ENCODE measurements at places on chromosomes 2 and 18.

GRCh38 chr2:27211943-27212625 lies at the start of the genes ATRAID and SLC5A6:
ATRAID (plus strand) TSS chr2:27212041; CDS start chr2:27212369, 328 bp downstream.
SLC5A6 (minus strand) TSS chr2:27212268; CDS start chr2:27207650, 4,618 bp downstream.
- peak; percentile 88 for DNase-seq

DNA sequence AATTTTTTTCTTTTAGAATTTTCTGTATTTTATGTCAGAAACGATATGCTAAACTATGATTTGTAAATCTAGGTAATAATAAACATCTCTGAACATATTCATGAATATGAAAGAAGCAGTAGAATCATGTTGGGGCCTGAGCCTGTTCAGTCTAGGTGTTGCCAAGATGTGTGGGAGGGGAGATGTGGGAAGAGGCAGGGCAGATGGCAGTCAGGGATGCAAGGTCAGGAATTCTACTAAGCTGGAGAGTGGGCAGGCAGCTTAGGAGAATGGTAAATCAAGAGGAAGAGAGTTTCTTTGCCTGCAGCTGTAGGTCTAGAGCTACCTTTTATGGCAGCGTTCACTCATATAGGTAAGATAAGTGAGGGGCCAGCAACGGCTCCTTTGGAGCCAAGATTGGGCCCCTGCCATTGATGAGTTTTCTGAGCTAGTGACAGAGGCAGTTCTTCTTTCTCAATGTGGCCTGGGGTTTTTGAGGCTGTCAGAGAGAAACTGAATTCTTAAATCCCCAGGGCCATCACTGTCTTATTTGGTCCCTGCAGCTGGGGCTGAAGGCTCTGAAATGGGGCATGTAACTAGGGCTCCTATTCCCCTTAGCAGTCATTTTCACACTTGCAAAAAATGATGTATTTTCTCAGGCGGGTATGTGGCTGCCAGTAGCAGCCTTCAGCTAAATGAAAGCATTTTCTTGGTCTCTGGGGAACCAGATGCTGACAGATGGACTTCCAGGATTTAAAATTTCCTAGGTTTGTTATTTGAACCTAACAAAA lies 232.8 kb downstream of the PIK3C3 start:
- DNase-seq = peak; percentile 45

DNA sequence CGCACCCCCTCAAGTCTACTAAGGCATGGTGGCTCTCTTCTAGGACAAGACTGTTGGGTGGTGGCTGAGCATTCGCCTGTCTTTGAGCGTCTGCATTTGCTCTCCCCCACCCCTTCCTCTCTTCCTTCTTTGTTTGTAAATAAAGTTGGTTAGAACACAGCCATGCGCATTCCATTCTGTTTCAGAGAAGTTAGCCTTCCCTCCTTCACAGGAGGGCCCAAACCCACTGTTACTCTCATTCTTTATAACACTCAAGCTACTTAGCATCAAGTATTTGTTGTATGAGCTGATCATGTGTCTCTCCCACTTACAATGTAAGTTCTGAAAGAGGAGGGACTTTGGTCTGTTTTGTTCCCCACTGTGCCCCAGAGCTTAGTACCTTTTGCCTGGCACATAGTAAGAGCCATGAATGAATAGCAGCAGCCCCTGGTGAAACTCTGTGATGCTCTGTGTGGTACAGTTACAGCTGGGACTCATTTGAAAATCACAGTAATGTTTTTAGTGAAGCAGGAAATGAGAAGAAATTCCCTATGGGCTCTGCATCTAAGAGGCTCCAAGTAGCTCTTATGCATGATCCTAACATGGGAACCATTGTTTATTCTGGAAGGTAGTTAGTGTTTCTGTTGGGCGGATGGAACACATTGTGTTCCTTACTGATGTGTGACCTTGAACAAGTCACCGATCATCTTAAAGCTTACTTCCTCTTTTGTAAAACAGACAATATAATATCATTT lies 7.7 kb downstream of the MGAT5 start:
- peak; percentile 62 for DNase-seq

DNA sequence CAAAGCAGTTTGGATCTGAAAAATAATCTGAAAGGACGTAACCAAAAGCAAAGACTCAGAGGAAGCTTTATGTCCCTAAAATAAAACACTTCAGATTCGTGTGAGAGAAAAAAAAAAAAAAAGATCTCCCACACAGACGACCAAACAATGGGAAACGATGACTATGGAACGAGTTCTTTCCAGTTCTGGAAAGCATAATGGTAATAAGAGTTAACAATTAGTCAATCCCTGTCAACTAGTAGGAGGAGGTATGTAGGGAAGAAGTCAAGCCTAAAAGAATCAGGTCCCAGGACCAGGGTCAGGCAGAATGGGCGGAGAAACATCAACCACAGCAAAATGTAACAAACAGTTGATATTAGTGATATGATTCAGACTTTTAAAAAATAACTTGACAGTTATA lies 170.3 kb upstream of the SETBP1 start:
- DNase-seq = no peak

GRCh38 chr2:239268549-239268948 lies 132.3 kb downstream of the HDAC4 start:
- no peak for DNase-seq

GRCh38 chr2:204024503-204024902 lies 87.9 kb downstream of the ICOS start:
- peak; percentile 37 for DNase-seq

DNA sequence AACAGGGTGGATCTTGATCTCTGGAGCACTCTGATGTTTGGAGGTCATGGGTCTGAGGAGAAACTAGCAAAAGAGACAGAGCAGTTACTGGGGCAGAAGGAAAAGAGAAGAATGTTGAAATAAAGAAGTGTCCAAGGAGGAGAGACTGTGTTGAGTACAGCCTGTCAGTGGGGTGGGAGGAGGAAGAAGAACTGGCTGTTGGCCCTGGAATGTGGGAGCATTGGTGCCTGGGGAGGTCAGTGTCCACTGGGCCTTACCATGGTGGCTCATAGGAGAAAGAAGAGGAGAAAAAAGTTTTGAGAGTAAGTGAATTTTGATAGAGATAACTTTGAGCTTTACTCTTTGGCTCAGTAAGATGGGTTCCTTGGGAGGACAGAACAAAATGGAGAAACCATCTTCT lies 499.0 kb downstream of the TXNL1 start:
- peak; percentile 45 for DNase-seq

- no peak for DNase-seq
Observed at GRCh38 chr2:120674246-120675170, 61.2 kb upstream of the GLI2 start.

GRCh38 chr18:79465392-79465991 lies 69.8 kb downstream of the NFATC1 start:
- peak; percentile 45 for DNase-seq

GRCh38 chr18:13108330-13108729 lies 110.2 kb upstream of the LDLRAD4 start:
- no peak for DNase-seq

DNA sequence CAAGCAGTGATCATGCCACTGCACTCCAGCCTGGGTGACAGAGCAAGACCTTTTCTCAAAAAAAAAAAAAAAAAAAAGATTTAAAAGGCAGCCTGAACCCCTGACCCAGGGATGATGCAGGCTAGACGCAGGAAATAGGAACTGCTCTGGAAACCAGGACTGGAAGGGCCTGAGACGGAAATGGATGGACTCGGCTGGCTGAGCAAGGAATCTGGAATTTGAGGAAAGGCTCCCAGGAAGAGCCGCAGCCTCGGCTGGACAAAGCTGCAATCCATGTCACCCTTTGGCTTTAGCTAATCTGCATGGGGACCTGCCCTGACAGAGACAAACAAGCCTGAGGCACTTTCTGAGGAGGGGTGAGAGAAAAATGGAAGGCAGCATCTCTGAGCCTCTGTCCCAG lies 55.0 kb upstream of the DAPL1 start:
- no peak for DNase-seq

GRCh38 chr2:103174711-103175110 lies 412.9 kb downstream of the TMEM182 start:
- peak; percentile 50 for DNase-seq

DNA sequence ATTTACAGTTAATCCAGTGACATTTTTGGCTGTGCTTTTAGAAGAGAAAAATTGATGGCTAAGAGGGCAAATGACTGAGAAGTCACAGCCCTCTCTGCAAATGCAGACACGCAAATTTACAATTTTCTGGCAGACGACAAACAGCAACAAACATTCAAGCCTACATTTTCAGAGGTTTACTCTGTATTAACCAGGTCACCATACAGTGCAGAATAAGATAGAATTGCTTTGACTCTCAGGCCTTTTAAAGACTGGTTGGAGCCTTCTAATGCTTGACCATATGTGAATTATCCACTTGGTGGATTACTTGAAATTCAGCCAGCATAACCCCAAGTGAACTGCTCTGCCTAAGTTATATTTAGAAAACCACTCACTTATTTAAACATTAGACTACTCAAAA lies 280.9 kb upstream of the STON1 start:
- DNase-seq = peak; percentile 75
